Tibial nerve (tissue), 4 donors: ENCODE measurements at places on chromosomes 4 and X. TPM values are rescaled to one million over a fixed set of nuclear protein-coding genes. Genes with fewer than 3 reads are reported as not detected.

GRCh38 chrX:68195561-68195960, 237.7 kb downstream of the OPHN1 start:
- H3K27ac ChIP-seq: peak overlapping the region; percentile 28
- peaks cover 12% of the 10 kb centered on the region for H3K4me1 ChIP-seq
- no peak for DNase-seq
- H3K36me3 ChIP-seq: no peaks in the 10 kb centered on the region

GRCh38 chr4:70236125-70236524, 6.3 kb upstream of the CSN3 start:
- no peaks in the 10 kb centered on the region for H3K4me1 ChIP-seq
- no peaks in the 10 kb centered on the region for H3K36me3 ChIP-seq
- H3K27ac ChIP-seq: no peak overlapping the region
- DNase-seq: no peak
- no peak overlapping the region for H3K4me3 ChIP-seq
- no peaks in the 10 kb centered on the region for H3K27me3 ChIP-seq

DNA sequence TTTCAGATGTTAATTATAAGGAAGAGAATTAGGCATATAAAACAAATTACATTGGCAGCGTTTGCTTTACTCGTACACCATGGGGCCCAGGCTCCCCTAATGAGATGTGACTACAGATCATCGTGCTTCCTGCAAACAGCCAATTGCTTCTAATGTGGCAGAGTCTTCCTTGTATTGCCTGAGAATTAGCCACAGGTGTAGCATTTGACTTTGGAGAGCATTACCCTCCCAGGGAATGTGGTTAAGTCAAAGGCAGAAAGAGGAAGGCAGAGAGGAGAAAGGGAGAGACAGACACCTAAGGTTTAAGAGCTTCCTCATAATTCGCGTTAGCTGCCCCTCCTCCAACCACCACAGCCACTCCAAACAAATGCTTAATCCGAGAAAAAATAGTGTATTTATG, 97.0 kb downstream of the MID1IP1 start:
- no peak overlapping the region for H3K27ac ChIP-seq
- no peak for DNase-seq
- no peak overlapping the region for H3K4me3 ChIP-seq
- no peaks in the 10 kb centered on the region for H3K36me3 ChIP-seq

DNA sequence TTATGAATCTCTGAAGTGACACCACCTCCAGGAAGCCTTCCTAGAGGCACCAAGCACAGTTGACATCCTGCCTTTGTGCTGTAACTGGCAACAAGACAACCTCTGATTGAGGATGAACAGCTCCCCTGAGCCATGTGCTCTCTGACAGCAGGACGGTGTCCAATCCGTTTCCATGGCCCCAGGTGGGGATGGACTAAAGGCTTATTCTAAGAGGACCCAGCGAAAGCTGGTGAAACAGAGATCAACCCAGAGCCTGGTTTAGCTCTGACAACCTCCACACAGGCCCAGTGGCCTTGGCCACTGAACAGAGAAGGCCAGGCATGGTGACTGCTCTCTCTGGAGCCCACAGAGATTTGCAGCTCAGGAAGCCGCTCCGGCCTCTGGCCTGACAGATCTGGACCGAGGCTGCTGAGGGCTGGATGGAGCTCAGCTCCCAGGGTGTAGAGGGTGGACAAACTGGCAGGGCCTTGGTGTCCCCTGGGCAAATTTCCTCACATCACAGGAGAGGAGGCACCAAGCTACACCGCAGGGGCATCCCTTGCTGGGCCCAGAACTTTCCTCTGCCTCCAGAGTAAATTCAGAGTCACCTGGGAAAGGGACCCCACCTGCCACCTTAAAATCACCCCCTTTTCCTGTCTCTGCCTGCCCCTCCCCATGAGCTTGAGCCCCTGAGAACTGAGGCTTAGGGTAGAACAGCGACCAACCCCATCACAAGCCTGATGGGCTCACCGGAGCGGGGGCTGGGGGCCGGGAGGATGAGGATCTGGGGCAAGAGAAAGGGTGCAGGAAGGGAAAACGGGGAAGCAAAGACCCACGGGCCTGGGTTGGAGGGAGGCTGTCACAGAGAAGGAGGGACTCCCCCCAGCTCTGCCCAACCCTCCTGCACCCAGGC, 40.2 kb downstream of the HMX1 start:
- no peaks in the 10 kb centered on the region for H3K36me3 ChIP-seq
- no peak overlapping the region for H3K27ac ChIP-seq
- no peak for DNase-seq
- H3K27me3 ChIP-seq: no peaks in the 10 kb centered on the region

DNA sequence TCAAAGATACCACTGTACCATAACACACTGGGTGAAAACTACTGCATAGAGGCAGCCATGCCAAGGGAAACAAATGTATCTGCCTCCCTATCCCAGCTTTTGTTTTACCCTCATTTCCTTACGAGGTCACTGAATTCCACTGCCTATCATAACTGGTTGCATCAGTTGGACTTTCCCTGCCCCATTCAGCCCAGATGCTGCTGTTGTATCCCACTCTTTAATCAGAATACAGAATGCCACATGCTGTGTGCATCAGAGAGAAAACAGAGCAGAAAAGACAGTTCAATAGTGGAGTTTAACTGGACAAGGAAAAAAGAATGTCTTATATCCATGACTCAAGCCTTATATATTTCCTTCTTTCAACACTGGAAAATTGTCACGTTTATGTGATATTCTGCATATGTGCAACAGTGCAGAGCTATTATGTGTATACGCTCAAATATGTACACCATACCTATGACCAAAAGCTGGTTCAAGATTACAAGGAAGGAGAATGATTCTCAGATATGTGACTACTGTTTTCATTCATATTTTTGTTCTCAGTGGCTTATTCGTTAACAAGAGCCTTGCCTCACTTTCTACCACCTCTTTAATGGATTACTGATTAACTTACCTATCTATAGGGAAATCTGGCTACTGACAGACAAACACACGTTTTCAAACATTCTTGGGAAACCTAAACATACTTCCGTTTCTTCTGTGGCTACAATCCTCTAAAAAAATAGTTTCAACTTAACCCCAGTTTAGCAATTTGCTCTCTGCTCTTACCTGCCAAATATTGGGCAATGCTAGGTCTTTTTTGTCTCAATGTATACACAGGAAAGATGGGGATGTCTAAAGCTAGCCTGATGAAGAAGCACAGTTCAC, 378.9 kb downstream of the SMARCA1 start:
- no peak overlapping the region for H3K4me3 ChIP-seq
- DNase-seq: no peak
- no peak overlapping the region for H3K27ac ChIP-seq
- H3K27me3 ChIP-seq: no peaks in the 10 kb centered on the region

- DNase-seq: no peak
- no peak overlapping the region for H3K4me3 ChIP-seq
- H3K4me1 ChIP-seq: no peaks in the 10 kb centered on the region
- peaks cover 3% of the 10 kb centered on the region for H3K36me3 ChIP-seq
- H3K27ac ChIP-seq: no peak overlapping the region
Observed at GRCh38 chr4:15756361-15756861, 21.7 kb upstream of the CD38 start.

DNA sequence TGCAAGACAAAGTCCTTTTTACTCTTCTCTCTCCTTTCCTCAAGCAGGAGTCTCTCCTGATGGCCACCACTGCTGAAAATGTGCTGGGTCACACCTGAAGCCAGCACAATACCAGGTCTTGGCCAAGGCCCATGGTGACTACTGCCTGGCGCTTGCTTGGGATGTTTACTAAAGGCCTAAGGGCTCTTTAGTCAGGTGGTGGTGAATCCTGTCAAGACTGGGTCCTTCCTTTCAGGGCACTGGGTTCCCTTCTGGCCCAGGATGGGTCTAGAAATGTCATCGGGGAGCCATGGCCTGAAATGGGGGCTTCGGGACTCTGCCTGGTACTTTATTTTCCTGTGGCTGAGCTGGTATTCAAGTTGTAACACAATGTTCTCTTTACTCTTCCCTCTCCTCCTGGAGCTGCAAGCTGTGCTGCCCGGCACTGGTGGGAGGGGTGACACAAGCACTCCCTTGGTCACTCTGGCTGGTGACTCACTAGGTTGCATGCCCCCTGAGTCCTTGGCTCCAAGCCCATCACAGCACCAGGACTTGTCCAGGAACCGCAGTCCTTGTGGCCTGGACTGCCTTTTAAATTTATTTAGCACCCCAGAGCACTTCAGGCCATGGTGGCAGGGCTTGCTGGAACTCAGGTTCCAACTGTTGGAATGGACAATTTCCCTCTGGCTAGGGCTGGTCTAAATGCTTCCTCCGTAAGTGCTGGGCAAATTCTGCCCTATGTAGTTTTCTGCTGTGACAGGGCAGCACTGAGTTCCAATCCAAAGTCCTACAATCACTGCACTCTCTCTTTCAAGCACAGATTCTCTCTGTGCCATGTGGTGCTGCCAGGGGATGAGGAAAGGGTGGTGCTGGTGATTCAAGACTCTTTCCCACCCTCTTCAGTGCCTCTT, 11.3 kb downstream of the ARL13A start:
- H3K4me3 ChIP-seq: no peak overlapping the region
- H3K27me3 ChIP-seq: no peaks in the 10 kb centered on the region
- H3K4me1 ChIP-seq: no peaks in the 10 kb centered on the region
- no peak for DNase-seq
- H3K36me3 ChIP-seq: peaks cover 16% of the 10 kb centered on the region

Gene MAGEB10
- not detected for total RNA-seq

Gene GLOD5
- total RNA-seq: not detected

Gene UGT2A2
- total RNA-seq: not detected

Gene CLTRN
- 1.0 TPM for total RNA-seq
